Endothelial cell of umbilical vein (primary cell): ENCODE measurements at places on chromosomes 11 and 22.

- DNase-seq, result no peak
Measured at GRCh38 chr11:6931146-6931713, 5.0 kb downstream of the ZNF215 start.

DNA sequence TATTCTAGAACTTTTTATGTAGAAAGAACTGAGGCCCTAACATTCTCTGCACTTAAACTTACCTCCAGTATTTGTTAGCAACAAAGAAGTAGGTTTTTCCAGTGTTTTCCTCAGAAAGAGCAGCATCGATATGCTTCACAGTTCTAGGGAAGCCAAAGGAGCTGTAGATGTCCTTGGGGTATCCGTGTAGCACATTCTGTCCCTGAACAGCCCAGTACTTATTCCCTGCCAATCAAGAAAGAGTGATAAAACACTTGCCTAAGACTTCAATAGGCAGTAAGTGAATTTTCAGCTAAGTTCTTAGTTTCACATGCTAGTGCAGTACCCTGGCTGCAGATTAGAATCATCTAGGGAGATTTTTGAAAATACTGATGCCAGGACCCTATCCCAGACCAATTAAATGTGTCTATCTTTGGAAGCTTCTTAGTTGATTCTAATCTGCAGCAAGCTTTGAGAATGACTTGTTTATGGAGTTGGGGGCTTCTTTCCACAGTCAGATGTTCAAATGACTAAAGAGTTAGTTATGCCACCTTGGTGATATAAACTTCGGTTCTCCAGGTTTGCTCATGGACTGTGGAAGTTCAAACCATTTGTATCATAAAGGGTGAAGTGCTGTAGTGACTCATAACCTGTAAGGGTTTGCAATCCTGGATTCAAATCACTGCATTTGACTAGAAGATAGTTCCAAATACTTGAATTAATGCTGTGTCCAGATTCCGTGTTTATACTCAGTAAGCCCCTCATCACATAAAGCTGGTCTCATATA lies 6.5 kb downstream of the MMP1 start:
- no peak for DNase-seq

DNA sequence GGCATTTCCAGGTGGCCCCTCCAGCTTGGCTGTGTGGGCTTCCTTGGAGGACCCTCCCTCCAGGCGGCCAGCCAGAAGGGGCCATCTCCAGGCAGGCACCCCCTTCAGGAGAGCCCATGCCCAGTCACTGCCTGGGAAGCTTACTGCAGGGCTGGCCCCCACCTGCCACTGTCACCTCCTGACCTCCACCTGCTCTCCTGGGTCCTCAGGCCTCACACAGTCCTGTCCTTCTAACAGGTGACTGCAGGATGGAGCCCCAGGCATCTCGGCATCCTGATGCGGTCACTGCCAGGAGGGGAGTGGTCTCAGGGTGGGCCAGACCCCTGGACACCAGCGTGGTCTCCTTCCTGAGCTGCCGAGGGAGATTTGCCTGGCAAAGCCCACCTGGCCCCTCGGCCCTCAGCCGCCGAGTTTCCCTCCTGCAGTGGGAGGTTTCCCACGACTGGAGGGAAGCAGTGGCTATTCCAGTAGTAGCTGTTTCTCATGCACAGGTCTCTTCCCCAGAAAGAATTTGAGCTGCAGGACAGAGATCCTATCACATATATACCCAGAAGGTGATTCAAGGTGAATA lies 13.0 kb downstream of the TBX1 start:
- no peak for DNase-seq

DNA sequence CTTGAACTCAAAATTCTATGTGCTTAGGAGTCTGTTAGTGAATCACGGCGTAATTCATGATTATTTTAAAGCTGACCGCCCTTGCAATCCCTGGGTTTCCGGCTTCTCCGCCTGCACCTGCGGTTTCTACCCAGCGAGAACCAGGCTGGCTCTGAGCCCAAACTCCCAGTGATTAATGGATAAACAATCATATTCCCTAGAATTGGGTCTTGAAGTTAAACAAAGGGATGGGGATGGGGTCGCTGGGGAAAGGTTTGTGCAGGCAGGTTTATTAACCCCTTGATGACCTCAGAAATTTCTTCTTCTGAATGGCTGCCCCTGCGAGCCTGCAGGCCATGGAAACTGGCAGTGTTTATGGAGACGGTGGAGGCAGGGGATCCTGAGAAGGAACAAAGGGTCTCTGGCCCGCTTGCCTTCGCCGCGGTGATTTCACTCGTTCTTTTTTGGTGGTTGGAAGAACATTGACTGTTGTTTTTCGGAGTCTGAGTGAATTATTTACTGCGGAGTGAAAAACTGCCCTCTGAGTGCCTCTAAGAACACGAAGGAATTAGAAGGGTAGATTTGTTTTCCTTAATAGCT lies 1000.3 kb downstream of the BRD1 start:
- no peak for DNase-seq

- DNase-seq, result no peak
Measured at GRCh38 chr22:46442217-46442853, 95.1 kb downstream of the CELSR1 start.

DNA sequence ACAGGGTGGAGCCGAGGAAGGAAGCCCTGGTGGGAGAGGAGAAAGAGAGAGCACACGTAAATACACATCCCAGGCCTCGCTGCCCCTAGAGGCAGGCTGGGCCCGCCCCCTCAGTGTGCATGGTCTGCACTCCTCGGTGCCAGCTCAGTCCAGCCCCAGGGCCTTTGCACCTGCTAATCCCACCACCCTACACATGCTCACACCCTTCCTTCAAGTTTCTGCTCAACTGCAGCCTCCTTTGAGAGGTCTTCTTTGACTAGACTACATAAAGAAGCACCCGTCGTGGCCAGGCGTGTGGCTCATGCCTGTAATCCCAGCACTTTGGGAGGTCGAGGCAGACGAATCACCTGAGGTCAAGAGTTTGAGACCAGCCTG lies 5.5 kb downstream of the IL2RB start:
- no peak for DNase-seq

- DNase-seq, result peak; percentile 88
Measured at GRCh38 chr22:27419473-27419872, 382.1 kb downstream of the MN1 start.

GRCh38 chr11:131455843-131456704 lies 85.7 kb downstream of the NTM start:
- DNase-seq, result no peak

GRCh38 chr22:41302021-41302767 lies 869 bp downstream of the ZC3H7B start:
- no peak for DNase-seq

GRCh38 chr11:122742301-122743018 lies 86.9 kb downstream of the UBASH3B start:
- no peak for DNase-seq

- DNase-seq, result no peak
Measured at GRCh38 chr11:27658535-27659236, 41.6 kb downstream of the BDNF start.

DNA sequence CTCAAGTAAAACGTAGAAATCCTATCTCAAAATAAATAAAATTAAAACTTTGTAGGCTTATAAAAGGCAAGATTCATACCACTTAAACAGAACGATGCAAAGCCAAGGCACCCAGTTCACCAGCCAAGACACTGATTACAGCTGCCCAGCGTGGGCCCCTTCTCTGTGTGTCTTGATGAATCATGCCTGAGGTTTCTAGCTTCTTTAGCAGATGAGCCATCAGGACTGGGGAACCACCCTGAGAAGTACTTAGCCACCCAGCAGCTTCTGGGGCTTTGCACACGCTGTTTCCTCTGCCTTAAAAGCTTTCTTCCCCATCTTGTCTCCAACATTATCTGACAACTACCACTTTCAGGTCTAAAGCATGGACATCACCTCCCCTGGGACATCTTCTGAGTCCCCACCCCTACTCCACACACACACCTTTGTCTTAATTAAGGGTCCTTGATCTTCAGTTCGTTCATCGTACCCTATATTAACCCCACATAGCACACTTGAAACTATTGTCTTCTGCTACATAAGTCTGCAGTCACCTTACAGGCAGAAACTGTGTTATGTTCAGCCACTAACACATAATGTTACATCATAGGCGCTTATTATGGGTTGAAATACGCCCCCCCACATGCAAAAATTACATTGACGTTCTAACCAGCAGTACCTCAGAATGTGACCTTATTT lies 8.7 kb upstream of the LAYN start:
- no peak for DNase-seq

GRCh38 chr22:46058091-46058420 lies 81.1 kb upstream of the WNT7B start:
- no peak for DNase-seq

DNA sequence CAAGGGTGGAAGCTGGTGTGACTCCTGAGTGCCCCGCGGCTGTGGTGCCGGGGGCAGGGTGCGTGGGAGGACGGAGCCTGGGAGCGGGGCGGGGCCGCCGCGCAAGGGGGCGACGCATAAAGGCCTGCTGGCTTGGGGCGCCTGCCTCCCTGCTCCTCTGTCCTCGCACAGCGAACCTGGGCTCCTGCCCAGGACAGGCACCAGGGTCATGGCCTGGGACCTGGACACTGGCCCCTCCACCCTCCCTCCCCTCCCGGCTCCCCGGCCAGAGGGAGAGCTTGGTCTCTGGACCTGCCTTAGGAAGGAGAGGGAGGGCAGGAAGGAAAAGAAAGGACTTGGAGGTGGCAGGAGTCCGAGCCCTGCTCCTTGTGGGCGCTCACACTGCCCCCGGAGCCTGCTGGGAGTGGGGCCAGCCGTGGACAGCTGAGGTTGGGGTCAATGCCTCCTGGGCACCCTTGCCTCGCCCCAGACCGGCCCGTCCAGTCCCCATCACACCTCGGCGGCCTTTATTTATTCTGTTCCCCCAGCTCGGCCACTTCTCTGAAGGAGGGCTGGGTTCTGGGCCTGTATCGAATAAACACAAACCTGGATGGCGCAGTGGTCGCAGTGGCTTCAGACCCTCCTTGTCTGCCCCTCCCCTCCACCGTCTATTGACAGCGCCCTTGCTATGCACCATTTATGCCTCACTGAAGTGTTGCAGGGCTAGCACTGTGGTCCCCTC lies 8.7 kb downstream of the SLC16A8 start:
- DNase-seq, result no peak

- DNase-seq, result no peak
Measured at GRCh38 chr22:27613099-27614005, 188.2 kb downstream of the MN1 start.

DNA sequence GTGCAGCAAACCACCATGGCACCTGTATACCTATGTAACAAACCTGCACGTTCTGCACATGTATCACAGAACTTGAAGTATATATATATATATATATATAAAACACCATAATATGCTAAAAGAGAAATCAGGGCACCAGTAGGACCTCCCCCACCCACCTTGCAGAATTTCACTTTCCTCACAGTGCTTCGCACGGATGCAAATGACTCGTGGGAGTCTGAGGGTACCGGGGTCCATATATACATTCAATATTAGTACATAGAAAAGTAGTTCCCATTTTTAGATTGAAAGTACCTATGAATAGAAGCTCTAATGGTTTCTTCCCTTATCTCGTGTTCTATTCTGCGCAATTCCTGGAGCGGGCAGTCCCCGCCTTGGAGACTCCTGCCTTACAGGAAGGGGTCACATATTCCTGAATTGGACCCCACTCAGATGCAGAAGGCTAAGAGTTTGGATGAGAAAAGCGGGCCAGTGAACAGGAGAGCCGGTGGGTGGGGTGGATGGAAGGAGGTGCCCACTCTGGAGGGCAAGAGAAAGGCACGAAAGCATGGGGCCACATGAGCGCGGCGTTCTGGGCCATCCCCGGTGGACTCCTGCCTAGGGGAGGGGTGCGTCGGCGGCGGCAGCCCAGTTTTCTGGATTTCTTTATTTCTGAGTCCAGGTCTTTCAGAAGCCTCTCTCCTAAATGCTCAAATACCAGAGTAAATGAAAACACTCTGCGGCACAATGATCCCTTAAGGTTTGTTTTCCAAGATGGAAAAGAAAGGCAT lies 136.3 kb downstream of the ETS1 start:
- no peak for DNase-seq

GRCh38 chr22:35904752-35905151 lies 123.9 kb downstream of the RBFOX2 start:
- DNase-seq, result no peak

DNA sequence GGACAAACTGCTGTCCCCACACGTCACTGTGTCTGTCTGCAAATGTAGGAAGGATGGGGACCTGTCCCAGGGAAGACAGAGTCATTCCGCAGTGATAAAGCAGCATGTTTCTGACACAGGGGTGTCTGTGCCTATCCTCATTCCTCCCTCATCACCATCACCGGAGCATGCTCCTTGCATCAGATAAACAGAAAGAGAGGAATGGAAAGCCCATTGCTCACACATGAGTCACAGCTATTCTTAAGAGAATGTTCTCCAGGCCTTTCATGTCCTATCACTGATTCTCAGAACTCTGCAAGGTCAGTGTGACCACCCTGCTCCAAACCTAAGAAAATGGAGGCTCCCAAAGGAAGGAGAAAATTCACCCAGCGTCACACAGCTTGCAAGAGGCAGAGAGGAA lies 38.9 kb downstream of the ZNF195 start:
- peak; percentile 47 for DNase-seq

- peak; percentile 73 for DNase-seq
Measured at GRCh38 chr11:36164506-36165250, 124.5 kb downstream of the COMMD9 start.

DNA sequence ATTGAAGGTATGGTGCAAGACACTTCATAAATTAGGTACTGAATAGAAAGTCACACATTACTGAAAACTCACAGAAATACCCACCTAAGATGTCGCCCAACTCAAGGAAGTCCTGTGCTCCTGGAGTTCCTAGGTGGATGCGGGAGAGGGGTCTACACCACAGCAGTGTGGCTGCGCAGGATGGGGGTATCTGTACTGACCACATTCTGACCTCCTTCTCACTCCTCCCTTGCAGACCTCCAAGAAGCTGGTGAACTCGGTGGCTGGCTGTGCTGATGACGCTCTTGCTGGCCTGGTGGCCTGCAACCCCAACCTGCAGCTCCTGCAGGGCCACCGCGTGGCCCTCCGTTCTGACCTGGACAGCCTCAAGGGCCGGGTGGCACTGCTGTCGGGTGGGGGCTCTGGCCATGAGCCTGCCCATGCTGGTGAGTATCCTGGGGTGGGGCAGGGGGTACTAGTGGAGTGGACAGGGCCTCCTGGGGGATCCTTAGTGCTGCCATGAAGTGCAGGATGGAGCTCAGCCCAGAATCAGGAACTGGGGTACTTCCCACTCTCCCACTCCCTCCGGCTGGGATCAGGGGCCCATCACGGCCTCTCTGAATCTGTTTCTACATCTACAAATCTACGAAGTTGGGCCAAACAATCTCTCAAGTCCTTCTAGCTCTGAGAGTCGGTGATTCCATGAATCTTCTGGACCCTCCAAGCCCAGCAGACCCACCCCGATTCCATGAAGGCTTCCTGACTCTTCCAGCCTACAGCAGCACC lies 4.9 kb downstream of the TKFC start:
- no peak for DNase-seq

DNA sequence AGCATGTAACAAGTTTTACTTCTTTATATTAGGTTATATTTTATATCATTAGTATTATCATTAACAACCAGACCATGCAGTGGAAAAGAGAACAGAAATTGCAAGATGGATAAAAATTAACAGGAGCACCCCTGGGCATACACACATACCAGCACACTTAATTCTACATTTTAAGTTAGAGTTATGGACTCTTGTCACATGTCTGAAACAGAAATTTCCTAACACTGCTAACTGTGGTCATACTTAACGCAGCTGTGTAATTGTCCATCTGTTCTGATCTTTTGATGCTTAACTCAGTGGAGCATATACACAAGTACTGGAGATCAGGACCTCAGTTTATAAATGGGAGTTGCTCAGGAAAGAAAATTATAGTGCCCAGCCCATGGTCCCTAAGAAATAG lies 358 bp downstream of the OR52H1 start:
- no peak for DNase-seq
